ENCODE measurements at places on chromosomes 5 and 9.

- DNase-seq, result peak; percentile 35
Observed at GRCh38 chr5:149561848-149562247, 10.6 kb upstream of the CSNK1A1 start.

DNA sequence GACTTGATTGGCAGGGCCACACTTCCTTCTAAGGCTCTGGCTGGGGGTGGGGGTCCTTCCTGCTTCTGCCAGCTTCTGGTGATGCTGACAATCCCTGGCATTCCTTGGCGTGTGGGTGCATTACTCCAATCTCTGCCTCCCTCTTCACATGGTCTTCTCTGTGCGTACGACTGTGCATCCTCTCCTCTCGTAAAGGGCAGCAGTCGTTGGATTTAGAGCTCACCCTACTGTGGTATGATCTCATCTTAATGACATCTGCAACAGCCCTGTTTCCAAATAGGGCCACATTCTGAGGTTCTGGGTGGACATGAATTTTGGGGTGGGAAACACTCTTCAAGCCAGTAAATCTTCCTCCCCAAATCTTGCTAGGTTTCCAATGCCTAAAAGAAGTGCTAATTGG is 36.8 kb downstream of the ROPN1L start:
- DNase-seq, result no peak

DNA sequence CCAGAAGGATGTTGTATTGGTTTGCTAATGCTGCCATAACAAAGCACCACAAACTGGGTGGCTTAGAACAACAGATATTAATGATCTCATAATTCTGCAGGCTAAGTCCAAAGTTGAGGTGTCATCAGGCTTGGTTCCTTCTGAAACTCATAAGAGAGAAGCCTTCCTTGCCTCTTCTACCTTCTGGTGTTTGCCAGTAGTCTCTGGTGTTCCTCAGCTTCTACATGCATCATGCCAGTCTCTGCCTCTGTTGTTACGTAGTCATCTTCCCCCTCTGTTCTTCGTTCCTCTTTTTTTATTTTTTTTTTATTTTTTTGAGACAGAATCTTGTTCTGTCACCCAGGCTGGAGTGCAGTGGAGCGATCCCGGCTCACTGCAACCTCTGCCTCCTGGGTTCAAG is 61.8 kb downstream of the LRRC70 start:
- peak; percentile 40 for DNase-seq

GRCh38 chr5:168089201-168089887 is 202.1 kb upstream of the WWC1 start:
- DNase-seq, result no peak

DNA sequence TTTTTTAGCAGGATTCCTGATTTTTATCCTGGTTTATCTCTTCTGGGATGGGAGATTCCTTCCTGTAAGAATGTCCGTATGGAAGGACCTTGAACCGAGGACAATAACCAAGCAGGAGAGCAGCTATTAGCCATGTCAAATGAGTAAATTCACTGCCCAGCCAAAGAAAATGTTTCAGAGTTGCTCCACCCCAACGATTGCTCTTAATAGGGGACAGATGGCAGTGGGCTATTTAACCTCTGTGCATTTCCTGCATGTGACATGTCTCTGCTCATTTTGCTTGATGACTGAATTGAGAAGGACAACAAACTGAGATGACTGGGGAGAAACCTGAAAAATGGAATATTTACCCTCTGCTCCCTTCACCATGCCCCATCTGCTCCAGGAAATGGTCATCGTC is 479.9 kb upstream of the ZNF462 start:
- no peak for DNase-seq

DNA sequence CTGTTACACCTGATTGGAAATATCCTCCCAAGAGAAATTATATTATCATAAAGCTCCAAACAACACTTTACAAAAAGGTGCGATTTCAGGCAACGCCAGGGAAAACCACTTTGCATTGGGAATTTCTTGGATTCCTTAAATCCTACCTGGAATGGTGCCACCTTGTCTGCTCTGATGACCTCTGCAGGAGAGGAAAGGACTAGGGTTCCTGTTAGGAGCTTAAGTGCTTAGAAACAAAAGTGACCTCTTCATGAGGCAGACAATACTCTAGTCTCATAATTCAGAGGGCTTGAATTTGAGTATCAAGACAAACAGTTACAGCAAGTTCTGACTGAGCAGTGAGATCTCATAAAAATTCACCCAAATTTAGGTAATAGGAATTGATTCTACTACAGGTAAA is 33.9 kb upstream of the GLIS3 start:
- DNase-seq, result no peak

GRCh38 chr9:90343991-90344390 is 298.6 kb downstream of the DIRAS2 start:
- DNase-seq, result peak; percentile 2

DNA sequence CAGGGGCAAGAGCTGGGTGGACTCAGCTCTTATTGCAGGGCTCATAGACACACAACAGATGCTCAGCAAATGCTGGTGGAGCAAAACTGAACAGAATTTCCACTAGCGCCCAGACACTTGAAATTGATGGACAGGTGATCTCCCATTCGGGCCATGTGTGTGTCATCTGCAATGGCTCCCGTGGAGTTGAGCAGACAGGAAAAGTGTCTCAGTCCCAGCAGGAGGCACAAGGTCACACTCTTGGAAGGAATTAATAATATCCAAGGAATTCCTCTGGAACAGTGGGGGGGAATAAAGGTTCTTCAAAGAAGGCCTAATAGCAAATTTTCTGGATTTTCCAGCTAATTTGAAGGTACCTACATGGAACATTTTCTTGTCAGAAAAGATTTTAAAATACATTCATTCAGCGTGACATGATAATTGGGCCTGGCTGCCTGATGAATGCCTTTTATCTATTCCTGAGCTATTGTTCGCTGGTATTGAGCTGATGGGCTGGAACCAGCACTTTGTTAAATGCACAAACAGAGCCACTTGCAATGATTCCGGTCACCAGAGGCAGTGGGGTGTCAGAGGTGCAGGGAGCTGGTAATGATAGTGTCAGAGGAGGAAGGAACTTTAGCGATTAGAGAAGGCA is 31.5 kb upstream of the ALDH1B1 start:
- DNase-seq, result no peak

DNA sequence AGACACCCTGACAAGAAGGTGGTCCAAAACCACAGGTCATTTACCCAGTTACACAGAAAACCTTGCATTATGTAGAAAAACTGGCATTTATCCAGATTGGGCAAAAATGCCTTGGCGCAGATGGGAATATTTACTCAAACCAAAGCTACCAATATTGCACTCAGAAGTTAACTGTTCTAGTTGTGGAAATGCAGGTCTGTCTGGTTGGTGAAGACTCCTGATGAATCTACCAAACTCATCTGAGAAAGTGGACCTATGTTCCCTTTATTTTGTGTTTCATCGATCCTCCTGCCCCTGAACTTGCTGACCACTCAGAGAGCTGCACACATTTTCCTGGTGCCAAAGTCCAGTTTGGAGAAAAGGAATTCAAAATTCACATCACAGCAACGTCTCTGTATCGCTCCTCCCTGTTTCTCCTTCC is 85.2 kb upstream of the ALDH1A1 start:
- peak; percentile 9 for DNase-seq

All from pons (tissue), 1 donor.